Ovary (tissue), 10 donors: ENCODE measurements at places on chromosomes 1 and 21. TPM values are rescaled to one million over a fixed set of nuclear protein-coding genes. Genes with fewer than 3 reads are reported as not detected.

GRCh38 chr1:67766141-67766978, 66.9 kb downstream of the GNG12 start:
- H3K4me3 ChIP-seq, result peak overlapping the region; percentile 19
- peak; percentile 66 for DNase-seq
- H3K36me3 ChIP-seq, result no peaks in the 10 kb centered on the region

Gene TYW3
- 30.9 TPM for total RNA-seq

DNA sequence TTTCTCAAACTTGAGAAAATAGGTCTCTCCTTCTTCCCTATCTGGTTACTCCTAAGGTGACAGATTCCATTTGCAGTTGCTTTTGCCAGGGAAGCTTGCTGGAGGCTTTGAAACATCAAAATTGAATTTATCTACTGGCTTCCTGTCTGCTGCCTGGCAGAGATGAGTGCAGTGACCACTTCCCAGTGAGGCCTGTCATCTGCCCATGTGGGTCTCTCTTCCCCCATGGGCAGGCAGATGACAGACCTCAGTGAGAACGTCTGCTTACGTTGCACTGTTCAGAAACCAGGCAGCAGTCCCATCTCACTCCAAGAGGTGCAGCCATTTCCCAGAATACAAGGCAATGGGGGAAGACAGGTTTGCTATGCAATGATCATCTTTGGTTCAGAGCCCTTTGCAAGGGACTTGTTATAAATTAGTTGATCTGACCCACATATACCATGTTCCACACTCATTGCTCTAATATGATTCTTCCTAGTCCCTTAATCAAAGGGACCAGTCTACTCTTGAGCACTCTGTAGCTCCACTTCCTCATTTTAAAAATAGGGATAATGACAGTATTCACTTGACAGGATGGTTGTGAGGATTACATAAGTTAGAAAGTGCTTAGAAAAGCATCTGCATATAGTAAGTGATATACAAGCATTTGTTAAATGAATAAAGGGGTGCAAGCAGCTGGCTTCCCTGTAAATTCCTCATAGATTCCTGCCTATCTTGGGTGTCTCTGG, 10.6 kb downstream of the PGBD5 start:
- no peak overlapping the region for H3K27ac ChIP-seq
- H3K36me3 ChIP-seq, result no peaks in the 10 kb centered on the region
- no peaks in the 10 kb centered on the region for H3K4me1 ChIP-seq
- no peak for DNase-seq
- no peak overlapping the region for H3K4me3 ChIP-seq
- no peaks in the 10 kb centered on the region for H3K27me3 ChIP-seq

DNA sequence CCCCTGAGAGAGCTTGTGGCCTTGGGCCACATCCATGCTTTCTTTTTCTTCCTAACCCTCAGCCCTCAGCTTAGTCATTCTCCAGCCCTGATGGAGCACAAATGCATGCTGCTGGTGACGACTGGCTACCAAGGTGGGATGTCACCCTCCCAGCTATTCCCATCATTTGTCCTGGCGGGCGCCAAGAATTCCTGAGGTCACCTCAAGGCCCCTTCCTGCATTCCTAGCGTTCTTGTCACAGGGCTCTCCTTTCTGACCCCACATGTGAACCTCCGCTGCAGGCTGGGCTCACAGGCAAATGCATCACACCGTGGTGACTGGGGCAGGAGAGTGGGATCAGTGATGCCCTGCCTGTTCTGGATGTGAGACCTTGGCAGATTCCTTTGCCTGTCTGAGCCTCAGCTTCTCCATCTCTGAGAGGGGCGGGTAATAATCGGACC, 53.4 kb upstream of the IFFO2 start:
- H3K27ac ChIP-seq, result no peak overlapping the region
- H3K4me1 ChIP-seq, result peaks cover 2% of the 10 kb centered on the region
- no peak overlapping the region for H3K4me3 ChIP-seq
- H3K27me3 ChIP-seq, result no peaks in the 10 kb centered on the region
- no peak for DNase-seq
- H3K36me3 ChIP-seq, result no peaks in the 10 kb centered on the region

- no peak overlapping the region for H3K4me3 ChIP-seq
- no peak overlapping the region for H3K27ac ChIP-seq
- no peak for DNase-seq
- H3K36me3 ChIP-seq, result no peaks in the 10 kb centered on the region
- no peaks in the 10 kb centered on the region for H3K27me3 ChIP-seq
These were observed 11.6 kb upstream of the OLFML2B start for GRCh38 chr1:162035241-162035640.

Gene ACBD3
- 35.1 TPM for total RNA-seq

Gene LPAR3
- 0.20 TPM for total RNA-seq

- DNase-seq, result no peak
- no peak overlapping the region for H3K27ac ChIP-seq
- H3K4me3 ChIP-seq, result no peak overlapping the region
- no peaks in the 10 kb centered on the region for H3K36me3 ChIP-seq
These were observed 430.1 kb upstream of the ESRRG start for GRCh38 chr1:217153361-217153760.

DNA sequence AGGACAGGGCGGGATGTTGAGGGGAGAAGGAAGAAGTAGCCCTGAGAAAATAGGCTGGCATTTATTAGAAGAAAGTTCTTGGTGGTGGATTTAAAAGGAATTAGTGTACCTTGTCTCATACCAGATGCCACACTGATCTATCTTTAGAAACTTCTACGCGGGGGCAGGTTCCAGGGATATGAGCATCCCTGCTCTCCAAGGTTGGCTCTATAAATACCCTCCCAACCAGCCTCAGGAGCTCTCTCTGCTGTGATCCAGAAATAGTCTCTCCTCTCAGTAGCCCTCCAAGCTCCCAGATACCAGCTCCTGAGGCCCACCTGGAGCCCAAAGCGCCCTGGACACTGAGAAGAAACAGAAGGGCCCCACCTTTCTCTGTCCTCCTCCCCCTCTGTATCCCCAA, 128.3 kb upstream of the TNR start:
- no peak overlapping the region for H3K27ac ChIP-seq
- H3K27me3 ChIP-seq, result no peaks in the 10 kb centered on the region
- no peaks in the 10 kb centered on the region for H3K36me3 ChIP-seq
- H3K4me1 ChIP-seq, result no peaks in the 10 kb centered on the region
- DNase-seq, result no peak
- no peak overlapping the region for H3K4me3 ChIP-seq

DNA sequence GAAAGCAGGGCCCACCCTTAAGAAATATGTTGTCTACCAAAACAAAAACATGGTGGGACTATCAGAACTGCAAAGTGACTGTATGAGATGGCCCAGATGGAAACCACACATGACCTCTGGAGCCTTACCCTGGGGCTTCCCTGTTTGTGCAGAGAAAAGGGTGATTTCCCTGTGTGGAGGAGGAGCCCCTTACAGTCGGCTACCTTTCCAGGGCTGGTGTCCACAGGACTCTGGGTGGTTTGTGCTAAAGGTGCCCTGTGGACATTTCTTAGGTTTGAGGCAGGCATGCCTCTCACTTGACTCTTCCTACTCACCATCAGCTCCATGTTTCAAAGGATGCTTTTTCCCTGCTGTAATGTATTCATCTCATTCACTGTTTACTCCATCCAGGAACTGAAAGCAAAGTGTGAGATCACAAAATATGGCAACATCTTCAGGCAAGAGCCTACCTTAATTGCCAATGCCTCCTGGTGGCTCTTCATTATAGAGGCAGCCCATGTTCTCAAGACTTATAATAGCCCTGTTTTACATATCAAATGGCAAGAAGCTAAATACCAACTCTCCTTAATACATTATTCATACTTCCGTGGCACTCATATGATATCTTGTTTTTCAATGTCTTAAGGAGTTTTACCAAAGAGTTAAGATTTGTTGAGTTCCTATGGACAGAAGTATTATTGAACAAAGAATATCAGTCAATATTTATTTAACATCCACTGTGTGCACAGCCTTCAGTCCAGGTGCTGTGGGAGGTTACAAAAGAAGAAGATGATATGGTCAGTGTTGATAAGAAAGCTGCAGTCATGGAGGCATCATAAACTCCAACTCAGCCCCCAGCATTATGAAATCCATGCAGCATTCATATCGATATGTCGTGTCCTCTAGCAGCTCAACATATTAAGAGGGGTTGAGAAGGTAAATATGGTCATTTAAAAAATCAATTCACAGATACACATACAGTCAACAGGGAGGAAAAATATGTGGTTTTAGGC, 15.5 kb upstream of the TFF3 start:
- H3K27me3 ChIP-seq, result no peaks in the 10 kb centered on the region
- no peak overlapping the region for H3K4me3 ChIP-seq
- no peaks in the 10 kb centered on the region for H3K36me3 ChIP-seq
- no peak overlapping the region for H3K27ac ChIP-seq
- DNase-seq, result no peak

DNA sequence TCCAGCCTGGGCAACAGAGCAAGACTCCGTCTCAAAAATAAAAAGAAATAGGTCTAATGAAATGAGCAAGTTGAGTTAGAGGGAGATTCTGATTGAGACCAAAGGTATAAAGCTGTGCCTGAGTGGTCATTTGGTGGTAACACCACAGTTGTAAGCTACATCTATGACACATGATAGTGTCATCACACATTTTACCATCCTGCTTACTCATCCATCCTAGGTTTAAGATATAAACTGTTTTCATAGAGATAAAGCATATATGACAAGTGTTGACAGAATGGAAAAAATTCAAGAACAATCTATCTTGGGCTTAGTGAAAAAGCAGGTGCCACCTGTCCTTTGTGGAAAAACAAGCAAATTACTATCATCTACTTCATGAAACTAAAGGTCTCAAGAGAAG, 7.1 kb upstream of the CFAP141 start:
- no peak overlapping the region for H3K4me3 ChIP-seq
- no peaks in the 10 kb centered on the region for H3K4me1 ChIP-seq
- H3K27me3 ChIP-seq, result no peaks in the 10 kb centered on the region
- DNase-seq, result no peak
- no peak overlapping the region for H3K27ac ChIP-seq
- H3K36me3 ChIP-seq, result no peaks in the 10 kb centered on the region

DNA sequence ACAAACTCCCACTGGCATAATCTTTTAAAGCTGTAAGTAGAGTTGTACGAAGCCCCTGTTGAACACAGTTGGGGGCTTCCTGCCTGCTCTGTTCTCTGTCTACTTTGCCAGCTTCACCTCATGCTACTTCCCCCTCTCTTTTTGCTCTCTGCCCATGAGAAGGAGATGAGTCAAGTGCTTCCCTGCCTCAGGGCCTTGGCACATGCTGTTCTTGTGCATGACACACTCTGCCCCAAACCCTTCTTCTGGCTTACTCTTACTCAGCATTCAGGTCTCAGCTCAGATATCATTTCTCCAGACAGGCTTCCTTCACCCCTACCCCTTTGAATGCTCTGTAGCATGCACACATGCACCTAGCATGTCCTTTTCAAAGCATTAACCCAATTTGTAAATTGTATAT, 208.8 kb downstream of the FOXD2 start:
- DNase-seq, result no peak
- no peaks in the 10 kb centered on the region for H3K4me1 ChIP-seq
- no peak overlapping the region for H3K4me3 ChIP-seq
- H3K27me3 ChIP-seq, result no peaks in the 10 kb centered on the region
- H3K27ac ChIP-seq, result no peak overlapping the region
- no peaks in the 10 kb centered on the region for H3K36me3 ChIP-seq

DNA sequence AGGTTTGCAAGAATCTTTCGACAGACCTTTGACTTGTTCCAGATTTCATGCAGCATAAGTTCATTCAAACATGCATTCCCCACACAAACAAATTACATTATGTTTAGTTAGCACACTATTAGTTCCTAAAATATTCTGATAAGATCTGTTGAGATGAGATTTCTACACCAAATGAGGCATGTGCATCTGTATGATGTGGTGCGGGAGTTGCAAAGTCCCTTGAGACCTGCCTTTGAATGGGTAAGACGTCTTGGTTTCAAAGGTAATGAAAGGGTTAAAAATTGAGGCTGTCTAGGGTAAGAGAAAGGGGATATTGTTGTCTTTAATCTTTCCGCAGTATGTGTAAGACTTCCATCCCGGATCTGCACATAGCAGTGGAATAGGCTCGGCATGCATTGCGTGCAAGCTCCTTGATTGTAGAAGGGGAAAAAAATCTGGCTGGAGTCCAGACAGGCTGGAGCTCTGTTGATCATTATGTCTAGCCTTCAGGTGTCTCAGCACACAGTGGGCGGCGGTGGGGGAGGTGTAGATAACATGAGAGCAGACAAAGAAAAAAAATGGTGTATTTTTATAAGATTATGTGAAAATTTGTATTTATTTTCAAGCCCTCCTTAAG, 296.6 kb downstream of the PTPRC start:
- DNase-seq, result peak; percentile 33
- H3K4me3 ChIP-seq, result peak overlapping the region; percentile 7
- H3K36me3 ChIP-seq, result no peaks in the 10 kb centered on the region
- no peak overlapping the region for H3K27ac ChIP-seq

Gene TBX19
- total RNA-seq, result 4.1 TPM

Gene HIPK1
- total RNA-seq, result 61.7 TPM

DNA sequence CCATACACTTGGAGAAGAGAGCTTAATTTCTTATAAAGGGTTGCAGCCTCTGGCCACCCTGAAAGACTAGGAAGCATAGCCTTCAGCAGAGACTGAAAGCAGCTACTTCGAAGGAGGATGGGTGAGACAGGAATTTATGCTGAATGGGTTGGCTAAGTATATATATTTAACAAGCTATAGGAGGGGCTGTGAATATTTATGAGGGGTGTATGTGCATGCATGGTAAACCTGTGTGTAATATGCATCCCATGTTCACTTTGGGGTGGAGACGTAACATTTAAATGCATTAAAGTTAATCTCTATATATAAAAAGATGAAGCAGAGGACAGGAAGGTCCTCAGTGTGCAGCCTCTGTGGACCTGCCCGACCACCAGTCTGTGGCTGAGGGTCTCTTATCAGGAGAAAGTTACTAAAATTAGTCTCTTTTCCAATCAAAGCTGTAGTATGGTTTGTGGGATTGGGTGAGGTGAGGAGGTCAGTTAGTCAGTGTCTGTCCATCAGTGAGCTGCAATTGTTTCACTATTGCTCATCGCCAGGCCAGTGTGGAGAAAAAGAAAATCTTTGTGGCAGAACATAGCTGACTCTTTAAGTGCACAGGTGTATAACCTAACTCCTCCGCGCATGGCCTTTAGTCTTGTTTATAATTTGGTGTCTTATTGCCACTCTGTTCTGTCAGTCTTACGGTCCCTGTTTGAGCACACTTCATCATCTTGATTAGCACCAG, 35.4 kb upstream of the DSCAM start:
- no peak for DNase-seq
- H3K27ac ChIP-seq, result no peak overlapping the region
- no peaks in the 10 kb centered on the region for H3K36me3 ChIP-seq
- no peak overlapping the region for H3K4me3 ChIP-seq

- H3K36me3 ChIP-seq, result no peaks in the 10 kb centered on the region
- H3K27me3 ChIP-seq, result no peaks in the 10 kb centered on the region
- no peak for DNase-seq
These were observed 55.2 kb downstream of the ERG start for GRCh38 chr21:38443110-38443509.

Gene KCNJ6
- total RNA-seq, result not detected

DNA sequence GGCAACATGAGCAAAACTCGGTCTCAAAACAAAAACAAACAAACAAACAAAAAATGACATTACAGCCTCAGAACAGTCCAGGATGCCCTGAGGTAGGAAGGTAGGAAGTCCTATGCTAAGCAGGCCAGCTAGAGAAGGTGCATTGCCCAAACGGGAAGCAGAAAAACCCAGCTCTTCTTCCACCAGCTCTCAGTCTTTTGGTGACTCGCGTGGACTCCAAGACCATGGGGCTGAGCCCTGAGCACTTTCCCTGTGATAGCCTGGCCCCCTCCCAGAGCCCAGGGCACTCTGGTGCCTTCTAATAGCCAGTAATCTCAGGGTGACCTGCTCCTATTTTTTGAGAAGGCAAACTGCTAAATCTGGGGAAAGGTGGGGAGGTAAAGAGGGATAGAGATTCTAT, 16.1 kb downstream of the PHLDA3 start:
- no peak overlapping the region for H3K27ac ChIP-seq
- H3K36me3 ChIP-seq, result no peaks in the 10 kb centered on the region
- H3K4me1 ChIP-seq, result peaks cover 11% of the 10 kb centered on the region
- DNase-seq, result no peak
- no peak overlapping the region for H3K4me3 ChIP-seq
- H3K27me3 ChIP-seq, result no peaks in the 10 kb centered on the region
